ENCODE measurements at places on chromosomes 4 and X.
A peak's percentile ranks its signal among the peaks of the same experiment; 100 is the strongest.

DNA sequence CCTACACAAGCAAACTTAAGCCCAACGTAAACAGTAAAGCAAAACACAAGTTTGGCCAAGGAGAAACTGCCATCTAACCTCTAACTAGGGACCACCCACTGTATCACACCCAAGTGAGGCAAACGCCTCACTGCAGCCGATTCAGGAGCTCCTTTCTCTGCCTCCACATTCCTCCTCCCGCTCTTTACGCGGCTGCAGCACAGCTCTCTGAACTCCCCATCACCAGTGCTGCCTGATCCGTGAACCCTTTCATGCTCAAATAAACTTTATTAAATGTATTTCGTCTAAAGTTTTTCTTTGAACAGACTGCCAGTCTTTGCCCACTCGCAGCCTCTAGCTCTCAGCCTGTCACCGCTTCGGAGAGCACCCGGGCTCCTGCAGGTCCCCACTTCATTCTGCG, 6.5 kb downstream of the PNMA6E start:
- no peak for DNase-seq

- DNase-seq, result no peak
Observed at GRCh38 chr4:128775477-128775876, 34.0 kb upstream of the JADE1 start.

GRCh38 chr4:105460306-105460705, 13.6 kb downstream of the PPA2 start:
- no peak for DNase-seq

DNA sequence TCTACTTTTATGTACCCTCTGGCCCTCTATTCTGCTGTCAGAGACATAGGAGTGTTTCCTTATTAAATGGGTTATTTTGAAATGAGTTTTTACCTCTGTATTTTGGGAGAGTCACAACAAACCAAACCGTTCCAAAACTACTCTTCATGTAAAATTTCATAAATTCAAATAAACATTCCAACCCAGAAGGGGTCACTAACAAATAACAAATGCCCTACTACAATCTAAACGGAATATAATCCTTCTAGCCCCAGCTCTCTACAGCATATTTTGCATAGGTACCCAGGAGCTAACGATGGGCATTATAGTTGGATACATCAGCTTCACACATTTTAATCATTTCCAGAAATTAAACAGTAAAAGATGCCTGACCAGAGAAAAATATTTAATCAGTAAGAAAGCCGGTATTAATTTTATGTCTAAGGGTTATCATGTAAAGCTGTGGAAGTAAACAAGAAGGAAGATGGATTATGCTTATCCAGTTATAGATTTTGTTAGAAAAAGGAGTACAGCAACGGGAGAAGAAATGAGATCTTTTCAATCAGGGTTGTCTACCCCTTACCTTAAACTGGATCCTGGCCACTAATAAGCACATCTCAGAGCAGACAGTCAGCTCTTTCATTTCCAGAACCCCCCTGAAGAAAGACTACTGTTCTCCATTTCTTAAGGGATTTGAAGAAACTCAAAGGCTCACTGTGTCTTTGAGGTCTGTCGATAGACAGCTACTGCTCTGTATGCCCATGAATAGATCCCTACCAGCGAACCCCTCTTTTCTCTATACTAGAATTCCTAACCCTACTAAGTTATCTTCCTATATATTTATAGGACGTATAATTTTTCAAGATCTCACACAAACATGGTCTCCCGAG, 1.2 kb downstream of the UGDH start:
- DNase-seq, result no peak

GRCh38 chr4:71065991-71066510, 72.6 kb downstream of the DCK start:
- DNase-seq, result no peak

DNA sequence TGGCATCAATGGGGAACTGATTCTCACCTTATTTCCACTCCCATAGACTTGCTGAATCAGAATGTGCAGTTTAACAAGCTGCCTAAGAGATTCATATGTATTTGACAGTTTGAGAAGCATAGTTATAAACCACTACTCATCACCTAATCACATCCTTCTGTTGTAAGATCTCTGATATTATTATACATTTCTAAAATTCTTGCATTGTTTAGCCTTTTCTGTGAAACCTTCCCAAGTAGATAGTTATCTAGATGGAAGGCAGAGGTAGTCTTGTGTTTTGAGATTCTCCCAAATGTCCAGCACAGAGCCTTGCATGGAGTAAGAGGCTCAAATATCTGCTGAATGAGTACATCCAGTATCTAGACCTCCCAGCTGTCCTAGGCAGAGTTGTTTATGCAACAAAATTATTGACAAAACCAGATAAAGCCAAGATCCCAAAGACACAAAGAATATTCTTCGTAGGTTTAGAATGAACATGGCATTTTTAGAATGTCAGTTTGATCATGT, 227.3 kb downstream of the KDR start:
- DNase-seq, result peak; percentile 8

DNA sequence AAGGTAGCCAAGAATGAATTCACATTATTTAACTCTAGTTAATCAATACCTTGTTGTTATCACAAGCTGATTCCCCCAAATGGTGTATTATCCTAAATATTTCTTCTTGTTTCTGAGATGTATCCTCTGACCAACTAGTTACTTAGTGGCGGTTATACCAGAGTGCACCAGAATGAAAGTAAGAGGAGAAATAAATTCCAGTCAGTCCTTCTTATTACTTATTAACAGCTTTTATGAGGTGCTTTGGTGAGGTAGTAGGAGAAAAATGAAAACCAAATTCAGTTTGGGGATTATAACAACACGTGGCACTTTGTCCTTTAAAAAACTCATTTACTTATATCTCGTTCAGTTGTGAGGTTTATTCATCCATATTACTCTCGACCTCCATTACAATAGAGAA, 101.9 kb downstream of the AMMECR1 start:
- no peak for DNase-seq

GRCh38 chr4:137611998-137612700, 79.9 kb upstream of the PCDH18 start:
- DNase-seq, result no peak

- no peak for DNase-seq
Observed at GRCh38 chrX:49853661-49854060, 24.6 kb downstream of the PAGE4 start.

DNA sequence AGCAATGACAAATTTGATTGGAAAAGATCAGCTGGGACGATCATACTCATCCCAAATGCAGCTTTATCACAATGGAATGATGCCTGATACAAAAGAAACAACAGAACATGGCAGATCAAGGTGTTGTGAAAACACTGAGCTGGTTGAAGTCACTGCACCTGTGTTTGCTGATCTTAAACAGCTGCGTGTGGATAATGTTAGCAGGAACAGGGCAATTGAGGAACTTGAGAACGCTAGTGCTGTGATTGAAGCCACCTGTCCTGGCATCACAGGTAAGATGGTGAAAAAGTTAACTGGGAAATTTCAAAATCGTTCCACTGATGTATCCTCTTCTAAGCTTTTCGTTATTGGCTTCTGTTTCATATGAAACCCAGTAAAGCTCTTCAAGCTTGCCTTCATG, 27.4 kb upstream of the SOD3 start:
- DNase-seq, result no peak

DNA sequence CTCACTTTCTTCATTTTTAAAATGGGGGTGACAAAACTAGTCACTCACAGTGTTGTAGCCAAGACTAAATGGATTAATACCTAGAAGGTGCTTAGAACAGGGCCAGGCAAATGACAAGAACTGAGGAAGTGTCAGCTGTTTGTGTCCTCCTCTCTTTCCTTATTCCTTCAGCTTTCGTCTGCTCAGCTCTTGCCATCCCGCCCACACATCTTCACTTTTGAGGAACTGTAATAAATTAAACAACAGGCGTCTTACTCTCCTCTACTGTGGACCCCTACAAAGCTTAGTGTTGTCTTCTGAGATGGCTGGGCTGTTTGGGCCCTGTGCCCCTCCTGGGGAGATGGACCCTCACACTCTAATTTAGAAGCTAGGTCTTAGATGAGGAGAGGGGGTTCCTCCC, 2.7 kb downstream of the HPSE start:
- no peak for DNase-seq

GRCh38 chrX:44747969-44748368, 95.9 kb upstream of the DUSP21 start:
- peak; percentile 10 for DNase-seq
